NCI-H524 treated with DMSO at 0.1 percent for 48 hours (cell line): ENCODE measurements at places on chromosomes 5 and 9.
A peak's percentile ranks its signal among the peaks of the same experiment; 100 is the strongest.

DNA sequence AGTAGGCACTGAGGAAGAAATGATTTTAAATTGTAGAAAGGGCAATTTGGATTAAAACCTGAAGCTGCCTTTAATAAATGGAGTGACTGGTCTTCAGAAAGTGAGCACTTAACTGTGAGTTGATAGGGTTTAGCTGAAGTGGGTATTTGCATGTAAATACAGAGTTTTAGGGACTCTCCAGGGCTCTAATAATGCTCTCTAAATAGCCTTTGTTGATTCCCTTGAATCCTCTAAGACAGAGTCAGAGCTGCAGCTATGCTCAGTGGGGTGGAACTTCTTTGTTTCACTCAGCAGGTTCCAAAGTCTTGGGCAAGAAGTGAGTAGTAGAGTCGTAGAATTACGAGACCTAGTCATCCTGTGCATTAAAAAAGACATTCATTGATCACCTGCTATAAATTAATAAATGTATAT, 21.4 kb downstream of the GLRA1 start:
- DNase-seq, result peak; percentile 11

DNA sequence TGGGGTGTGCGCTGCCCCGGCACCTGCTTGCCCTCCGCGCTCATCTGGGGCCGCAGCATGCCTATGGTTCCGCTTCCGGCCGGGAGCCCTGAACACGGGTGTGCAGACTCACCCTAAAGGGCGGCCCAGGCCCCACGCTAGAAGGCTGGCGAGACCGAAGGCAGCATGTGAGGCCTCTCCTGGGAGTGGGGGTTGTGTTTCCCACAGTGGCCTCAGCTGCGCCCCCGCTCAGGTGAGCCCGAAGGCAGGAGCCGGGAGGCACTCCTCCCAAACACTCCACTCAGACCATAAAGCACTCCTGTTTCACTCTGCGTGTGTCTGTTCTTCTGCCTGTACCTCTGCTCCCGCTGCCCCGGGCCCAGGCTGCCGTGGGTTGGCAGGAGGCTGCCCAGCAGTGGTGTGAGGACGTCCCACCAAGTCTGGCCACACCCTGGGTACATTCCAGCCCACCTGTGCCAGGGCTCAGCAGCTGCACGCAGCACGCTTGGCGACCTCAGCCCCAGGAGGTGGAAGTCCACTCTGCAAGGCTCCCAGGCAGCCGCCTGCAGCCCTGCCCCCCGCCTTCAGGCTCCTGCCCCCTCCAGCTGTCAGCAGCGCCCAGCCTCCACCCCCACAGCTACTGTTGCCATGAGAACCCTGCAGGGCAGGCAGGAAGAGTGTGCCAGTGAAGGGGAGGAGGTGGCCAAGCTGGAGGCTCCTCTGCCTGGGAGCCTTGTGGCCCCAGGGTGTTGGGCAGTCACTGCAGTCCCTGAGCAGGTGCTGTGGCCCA, 1.2 kb upstream of the AJM1 start:
- peak; percentile 83 for DNase-seq

DNA sequence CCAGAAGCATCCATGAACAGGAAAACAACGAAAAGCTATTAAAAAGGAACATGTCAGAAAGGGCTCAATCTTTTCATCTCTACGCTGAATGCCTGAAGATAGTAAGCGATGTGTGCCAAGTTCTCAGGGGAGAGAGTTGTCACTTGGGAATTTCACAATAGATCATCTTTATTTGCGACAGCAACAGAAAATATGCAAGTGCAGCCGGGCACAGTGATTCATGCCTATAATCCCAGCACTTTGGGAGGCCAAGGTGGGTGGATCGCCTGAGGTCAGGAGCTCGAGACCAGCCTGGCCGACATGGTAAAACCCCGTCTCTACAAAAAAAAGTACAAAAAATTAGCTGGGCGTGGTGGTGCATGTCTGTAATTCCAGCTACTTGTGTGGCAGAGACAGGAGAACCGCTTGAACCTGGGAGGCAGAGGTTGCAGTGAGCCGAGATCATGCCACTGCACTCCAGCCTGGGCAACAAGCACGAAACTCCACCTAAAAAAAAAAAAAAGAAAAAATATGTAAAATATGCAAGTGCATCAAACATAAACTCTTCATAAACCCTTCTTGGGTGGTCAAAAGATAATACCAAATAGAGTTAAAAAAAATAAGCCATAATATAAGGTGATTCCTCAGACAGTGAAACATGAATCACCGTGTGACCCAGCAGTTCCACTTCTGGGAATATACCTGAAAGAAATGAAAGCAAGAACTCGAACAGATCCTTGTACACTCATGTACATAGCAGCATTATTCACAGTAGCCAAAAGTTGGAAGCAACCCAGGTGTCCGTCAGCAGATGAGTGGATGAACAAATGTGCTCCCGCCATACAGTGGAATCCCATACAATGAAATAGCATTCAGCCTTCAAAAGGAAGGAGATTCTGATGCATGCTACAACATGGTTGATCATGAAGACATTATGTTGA, 16.2 kb downstream of the SFXN1 start:
- DNase-seq, result no peak

DNA sequence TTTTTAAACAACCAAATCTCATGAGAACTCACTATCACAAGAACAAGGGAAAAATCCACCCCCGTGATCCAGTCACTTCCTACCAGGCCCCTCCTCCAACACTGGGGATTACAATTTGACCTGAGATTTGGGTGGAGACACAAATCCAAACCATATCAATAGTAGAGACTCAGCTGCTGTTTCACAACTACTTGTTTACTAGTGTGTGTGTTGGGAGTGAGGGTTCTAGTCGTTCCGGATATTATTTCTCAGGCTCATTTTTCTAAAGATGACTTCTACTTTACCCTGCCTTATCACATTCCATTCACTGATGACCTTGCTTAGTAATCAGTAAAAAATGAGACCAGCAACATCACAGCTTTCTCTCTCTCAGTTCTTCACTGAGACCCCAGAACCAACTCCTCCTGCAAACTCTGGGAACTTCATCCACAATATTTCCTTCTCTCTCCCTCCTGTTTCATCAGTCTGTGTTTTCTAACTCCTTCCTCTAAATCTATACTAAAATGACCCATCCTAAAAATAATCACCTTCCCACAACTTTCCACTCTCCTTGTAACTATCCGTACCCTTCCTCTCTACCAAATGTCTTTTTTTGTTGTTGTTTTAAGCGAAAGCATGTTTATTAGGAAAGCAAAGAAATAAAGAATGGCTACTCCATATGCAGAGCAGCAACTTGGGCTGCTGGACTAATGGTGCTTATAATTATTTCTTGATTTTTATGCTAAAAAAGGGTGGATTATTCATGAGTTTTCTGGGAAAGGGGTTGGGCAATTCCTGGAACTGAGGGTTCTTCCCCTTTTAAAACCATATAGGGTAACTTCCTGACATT, 121.5 kb upstream of the SPRY4 start:
- no peak for DNase-seq

DNA sequence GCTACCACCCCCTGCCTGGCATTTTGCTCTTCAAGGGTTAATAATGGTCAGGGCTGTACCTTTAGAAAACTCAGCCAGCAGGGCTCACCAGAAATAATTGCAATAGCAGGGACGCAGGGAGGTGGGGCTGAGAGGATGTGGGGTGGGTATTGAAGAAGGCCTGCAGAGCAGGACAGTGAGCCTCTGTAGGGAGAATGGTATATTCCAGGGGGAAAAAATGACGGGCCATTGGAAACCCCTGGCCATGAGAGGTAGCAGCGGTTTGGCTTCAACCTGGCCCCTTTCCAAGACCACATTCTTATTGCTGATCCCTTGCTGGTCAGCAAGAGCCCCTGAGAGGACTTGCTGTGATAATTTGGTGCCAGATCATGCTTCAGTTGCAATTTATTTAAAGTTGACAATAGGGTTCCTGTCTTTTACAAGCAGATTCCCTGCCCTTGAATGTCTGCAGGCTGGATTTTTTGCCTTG, 36.7 kb upstream of the CTNNA1 start:
- DNase-seq, result no peak

DNA sequence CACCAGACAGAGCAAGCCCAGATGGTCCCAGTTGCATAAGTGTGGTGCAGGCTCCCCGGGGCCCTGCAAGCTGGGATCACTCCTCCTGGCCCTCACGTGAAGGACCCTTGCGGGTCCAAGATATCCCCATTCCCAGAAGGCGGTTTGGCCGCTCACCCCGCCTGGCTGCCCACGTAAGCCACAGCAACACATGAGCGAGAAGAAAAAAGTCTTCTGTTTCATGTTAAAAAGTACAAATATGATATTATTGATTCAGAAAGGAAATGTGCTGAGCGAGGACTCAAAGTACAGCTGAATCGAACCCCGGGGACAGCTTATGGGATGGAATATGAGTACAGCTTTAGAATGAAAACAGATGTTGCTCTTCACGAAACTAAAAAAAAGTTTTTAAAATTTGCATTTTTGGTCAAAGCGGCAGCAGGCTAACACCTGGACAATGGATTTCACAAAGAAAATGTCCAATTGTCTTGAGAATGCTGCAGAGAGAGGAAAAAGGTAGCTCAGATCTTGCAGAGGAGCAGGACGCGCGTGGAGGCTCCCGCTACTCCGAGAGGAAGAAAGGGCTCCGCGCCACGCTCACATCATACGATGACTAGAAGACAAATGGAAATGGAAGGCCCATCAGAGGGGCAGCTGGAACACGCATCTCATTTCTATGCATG, 427.6 kb downstream of the IRX1 start:
- DNase-seq, result no peak

DNA sequence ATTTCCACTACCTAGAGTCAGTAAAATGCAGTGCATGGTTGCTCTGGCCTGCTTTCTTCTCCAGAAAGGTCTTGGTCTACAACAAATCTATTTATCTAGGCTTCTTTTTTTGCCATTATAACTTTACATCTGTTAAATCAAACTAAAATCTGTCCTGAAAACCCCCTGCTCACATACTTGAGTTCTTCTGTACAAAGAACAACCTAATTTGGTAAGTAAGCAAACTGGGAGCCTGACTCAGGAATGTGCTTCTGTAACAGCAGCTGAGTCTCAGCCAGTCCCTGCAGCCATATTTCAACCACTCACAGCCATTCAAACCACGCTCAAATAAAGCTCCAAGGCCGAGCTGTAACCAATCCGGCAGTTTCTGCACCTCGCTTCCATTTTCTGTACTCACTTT, 95.8 kb downstream of the PLPP1 start:
- DNase-seq, result no peak
